Astrocyte of the cerebellum (primary cell): ENCODE measurements at places on chromosomes 3 and 15.

DNA sequence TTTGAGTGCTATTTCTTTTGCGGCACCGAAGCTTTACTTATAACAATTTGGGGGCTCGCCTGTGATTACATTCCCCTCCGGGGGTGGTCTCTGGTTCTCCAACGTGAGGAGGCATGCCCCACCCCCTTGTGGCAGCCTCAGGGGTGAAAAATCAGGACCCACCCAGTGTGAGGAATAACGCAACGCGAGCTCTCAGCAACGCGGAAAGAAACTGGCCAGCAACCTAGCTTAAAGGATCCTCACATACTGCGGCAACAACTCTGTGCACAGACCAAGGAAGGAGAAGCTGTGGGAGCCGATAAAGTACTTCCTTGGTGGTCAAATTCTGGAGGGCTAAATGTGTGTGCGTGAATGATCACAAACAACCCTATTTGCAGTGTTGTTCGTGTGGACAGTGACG is 5.8 kb downstream of the IQCF1 start:
- DNase-seq: no peak

- peak; percentile 81 for DNase-seq
These were observed 24.8 kb downstream of the AADAC start for GRCh38 chr3:151838574-151839312.

DNA sequence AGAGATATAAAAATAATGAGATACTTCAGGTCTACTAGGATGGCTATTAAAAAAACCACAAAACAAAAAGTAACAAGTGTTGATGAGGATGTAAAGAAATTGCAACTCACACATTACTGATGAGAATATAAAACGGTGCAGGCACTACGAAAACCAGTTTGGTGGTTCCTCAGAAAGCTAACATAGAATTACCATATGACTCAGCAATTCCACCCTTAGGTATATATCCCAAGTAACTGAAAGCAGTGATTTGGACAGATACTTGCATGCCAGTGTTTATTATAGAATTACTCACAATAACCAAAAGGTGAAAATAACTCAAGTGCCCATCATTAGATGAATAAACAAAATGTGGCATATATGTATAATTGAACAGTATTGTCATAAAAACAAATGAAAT is 87.5 kb upstream of the MELTF start:
- DNase-seq: no peak

DNA sequence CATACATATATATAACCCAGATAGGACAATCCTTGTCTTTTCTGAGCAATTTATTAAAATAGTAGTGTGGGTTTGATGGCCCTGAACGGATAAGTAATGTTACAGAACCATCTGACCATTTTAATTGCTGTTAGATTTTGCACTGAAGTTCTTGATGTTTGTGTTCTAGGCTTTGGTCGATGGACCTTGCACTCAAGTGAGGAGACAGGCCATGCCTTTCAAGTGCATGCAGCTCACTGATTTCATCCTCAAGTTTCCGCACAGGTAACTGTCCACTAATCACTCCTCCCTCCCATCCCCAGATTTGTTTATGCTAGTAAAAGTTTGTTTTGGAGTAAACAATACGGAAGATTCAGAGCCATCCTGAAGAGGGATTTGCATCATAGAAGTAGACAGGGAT is 1.3 kb downstream of the RPL14 start:
- DNase-seq: no peak

DNA sequence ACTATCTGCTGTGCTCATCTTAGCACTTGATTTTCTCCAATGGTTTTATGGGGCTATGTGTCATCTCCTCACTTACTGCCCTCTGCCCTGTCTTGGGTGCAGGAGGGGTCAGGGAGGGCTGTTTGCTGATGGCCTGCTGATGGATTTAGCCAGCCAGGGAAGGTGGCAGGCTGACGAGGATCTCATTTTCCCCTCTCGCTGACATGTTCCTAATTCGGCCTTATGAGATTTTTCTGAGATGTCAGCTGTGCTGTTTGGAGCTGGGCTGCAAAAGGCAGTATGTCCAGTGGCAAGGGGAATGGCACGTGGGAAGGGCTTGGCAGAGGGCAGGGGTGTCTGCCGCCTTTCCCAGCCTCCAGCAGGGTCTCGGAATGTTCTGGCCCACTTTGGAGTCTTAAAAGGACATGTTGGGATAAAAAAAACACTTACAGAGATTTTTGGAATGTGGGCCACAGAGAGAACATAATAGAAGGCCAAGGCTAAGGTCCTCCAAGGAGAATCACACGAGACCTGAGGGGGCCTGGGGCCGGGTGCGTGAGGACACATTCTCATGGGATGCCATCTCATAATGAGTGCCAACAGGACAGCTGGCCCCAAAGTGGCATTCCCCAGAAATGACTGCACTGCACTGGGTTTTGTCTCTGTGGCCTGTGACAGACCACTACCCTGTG is 303.8 kb downstream of the TLE3 start:
- no peak for DNase-seq
